ENCODE measurements at places on chromosomes 1 and 21.

- DNase-seq = no peak
Measured at GRCh38 chr1:191483988-191484387, 674.3 kb upstream of the RGS18 start.

DNA sequence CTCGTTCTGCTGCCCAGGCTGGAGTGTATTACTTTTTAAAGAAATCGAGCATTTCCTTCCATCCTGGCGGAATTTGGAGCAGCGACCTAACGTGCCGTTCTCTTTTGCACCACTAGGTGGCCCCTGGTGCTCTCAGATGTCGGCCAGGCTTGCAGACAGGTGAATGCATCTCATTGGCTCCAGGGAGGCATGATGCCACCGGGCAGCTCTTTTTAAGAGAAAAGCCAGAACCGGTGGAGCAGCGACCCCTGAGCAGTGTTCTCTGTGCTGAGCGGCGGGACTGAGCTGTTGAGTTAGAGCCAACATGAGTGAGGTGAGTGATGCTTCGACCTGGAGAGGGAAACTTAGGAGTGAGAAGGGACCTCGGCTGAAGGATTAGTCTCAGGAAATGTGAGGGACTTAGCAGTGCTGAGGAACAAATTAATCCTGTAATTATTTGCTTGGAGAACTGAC lies at the start of gene PCP4:
Gene PCP4, plus strand, starts transcription at position 241 of the 453 bp plus-strand sequence. Its CDS starts 64 bp downstream, at position 305.
- DNase-seq = no peak

DNA sequence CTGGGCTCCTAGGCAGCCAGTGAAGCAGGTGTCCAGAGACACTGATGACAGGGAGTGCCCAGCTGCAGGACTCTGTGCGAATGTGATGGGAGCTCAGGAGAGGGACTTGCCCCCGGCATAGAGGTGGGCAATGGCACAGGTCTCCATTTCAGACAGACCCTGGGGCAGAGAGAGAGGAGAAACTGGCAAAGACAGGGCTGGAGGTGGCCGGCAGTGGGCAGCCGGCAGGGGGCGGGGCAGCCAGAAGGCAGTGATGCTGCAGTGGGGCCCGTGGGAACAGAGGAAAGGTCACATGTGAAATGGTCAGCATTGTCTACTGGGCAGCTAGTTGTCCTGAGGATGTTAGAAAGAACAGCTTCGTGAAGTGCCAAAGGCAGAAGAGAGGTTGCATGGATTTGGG lies 112.6 kb downstream of the HUNK start:
- no peak for DNase-seq

DNA sequence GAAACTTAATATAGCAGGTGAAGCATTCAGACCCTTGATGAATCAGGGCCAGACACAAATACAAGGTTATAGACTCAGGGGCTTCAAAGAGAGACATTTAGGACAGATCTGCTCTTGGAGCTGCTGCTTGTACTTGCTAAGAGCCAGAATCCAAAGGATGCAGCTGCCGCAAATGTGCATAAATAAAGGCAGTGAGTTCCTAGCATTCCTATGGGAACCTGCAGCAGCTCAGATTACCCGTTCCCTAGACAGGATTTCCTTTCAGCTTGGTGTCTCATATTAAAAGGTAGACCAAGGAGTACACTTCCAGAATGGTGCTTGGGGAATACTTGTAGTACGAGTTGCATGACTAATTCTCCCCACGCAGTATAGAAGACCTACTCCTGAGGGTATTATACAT lies 9.7 kb upstream of the LRRC53 start:
- DNase-seq = no peak

- DNase-seq = no peak
Measured at GRCh38 chr1:63683759-63684158, 90.1 kb upstream of the ROR1 start.

DNA sequence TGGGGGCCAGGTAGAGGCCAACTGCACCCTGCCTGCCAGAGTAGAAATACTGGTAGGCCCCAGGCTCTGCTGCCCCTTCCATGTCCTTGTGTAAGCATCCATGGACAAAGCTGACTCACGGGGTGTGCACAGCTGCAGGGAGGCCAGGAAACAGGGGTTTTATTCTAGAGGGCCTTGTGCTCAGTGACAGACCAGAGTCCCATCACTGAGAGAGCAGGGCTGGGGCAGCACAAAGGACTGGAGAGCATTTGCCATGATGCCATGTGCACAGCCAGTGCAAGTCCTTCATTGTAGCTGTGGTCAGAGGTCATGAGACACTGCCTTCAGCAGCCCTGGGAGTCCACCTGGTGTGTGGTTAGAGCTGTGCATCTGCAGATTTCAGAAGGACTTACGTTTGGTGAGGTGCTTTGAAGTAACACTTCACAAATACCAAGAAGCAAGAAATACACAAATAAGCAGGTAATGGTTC lies 8.1 kb downstream of the ARF1 start:
- no peak for DNase-seq

- DNase-seq = no peak
Measured at GRCh38 chr1:111846842-111847241, 91.1 kb downstream of the DDX20 start.
